NCI-H1417 treated with DMSO at 0.1 percent for 48 hours (cell line): ENCODE measurements at places on chromosomes 5 and 9.

GRCh38 chr9:128919402-128920089, 1.2 kb upstream of the PHYHD1 start:
- DNase-seq, result no peak

DNA sequence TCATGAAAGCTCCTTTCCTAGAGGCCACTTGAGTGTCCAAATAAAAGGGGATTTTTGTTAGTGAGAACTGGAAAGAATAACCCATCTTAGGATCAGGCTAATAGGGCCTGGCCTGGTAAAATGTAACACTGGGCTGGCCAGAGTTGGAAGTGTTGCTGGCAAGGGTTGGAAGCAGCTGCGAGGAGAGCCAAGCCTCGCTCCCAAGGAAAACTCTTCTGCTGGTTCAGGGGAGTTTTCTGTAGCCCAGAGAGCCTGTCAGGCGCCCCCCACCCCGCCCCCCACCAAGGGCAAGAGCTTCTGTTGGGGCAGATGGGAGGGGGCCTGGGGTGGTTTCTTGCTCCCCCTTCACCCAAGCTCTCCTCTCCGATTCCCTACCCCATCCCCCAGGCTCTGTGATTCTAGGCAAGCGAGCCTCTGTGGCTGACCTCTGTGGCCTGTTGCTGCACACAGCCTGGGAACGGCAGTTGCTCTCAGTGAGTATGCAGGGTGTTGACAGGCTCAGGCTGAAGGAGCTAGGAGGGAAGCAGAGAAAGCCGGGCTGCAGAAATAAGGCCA, 547.8 kb downstream of the CCDC171 start:
- DNase-seq, result no peak

GRCh38 chr5:169280286-169280685, 20.7 kb downstream of the SLIT3 start:
- no peak for DNase-seq

GRCh38 chr5:31832966-31833365, 194.0 kb downstream of the PDZD2 start:
- DNase-seq, result no peak

GRCh38 chr5:92023555-92023954, 640.4 kb upstream of the ARRDC3 start:
- no peak for DNase-seq

DNA sequence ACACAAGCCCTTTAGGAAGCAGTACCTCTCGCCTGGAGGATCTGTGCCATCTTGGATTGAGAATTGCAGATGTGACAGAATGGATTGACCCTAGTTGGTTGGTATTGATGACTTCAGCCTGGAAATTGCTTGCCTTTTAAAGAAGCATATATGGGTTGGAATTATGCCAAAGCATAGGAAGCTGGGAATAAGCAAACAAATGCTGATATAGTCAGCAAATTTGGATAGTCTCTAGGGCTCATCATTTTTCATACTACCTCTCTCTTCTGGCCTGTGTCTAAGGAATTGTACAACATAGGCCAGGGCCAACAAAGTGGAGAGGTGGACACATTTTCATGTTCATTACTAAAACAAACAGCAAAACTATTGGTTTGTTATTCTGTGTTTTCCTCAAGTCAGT, 13.2 kb downstream of the TRIM32 start:
- no peak for DNase-seq

GRCh38 chr5:40572391-40572790, 107.3 kb upstream of the PTGER4 start:
- DNase-seq, result no peak

GRCh38 chr5:169629847-169630548, 7.1 kb upstream of the DOCK2 start:
- DNase-seq, result no peak

- DNase-seq, result no peak
Measured at GRCh38 chr5:107331882-107332281, 338.9 kb downstream of the EFNA5 start.

DNA sequence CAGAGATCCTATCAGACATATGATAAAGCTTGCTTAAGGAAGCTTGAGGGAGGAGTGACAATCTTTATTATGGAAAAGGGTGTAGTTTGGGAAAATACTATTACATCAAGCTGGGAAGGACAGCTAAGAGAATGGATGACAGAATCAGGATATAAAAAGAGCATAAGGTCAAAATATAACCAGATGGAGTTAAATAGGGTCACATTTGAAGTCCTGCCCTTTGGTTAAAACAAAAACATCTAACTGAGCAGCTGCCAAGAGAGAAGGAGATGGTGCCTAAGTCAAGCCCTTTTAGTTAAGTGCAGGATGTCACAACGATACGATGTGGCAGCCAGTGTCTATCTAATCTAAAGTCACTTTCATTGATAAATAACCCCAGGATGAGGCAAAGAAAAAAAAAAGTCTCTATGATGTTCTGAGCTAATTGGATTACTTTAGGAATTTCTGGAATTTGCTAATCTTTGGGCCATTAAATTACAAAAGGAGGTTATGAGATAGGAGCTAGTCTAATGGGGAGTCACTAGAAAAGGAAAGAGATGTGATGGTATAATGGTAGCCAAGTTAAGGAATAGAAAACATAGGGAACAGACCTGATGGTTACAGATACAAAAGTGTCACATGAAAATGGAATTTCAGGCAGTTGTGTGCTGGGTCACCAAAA, 365.2 kb downstream of the PDE4D start:
- no peak for DNase-seq

- DNase-seq, result no peak
Measured at GRCh38 chr9:136105398-136106135, 10.5 kb upstream of the NACC2 start.

DNA sequence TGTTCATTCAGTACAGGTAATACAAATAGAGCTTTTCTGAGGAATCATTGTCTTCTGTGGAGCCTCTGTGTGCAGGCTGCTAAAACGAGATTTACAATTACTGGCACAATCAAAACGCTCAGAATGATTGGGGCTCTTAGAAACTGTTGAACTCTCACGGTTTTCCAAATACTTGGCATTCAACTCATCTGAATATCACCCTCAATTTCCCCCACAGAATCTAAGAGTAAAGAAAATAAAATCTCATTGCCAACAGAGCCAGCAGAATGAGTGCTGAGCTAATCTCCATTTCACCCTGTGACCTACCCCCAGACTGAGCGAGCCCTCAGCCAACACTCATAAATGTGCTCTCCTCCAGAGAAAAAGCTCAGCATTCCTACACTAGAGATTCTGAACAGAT, 35.3 kb upstream of the TMED7 start:
- DNase-seq, result no peak

- no peak for DNase-seq
Measured at GRCh38 chr9:101421653-101422065, 13.9 kb downstream of the ALDOB start.

DNA sequence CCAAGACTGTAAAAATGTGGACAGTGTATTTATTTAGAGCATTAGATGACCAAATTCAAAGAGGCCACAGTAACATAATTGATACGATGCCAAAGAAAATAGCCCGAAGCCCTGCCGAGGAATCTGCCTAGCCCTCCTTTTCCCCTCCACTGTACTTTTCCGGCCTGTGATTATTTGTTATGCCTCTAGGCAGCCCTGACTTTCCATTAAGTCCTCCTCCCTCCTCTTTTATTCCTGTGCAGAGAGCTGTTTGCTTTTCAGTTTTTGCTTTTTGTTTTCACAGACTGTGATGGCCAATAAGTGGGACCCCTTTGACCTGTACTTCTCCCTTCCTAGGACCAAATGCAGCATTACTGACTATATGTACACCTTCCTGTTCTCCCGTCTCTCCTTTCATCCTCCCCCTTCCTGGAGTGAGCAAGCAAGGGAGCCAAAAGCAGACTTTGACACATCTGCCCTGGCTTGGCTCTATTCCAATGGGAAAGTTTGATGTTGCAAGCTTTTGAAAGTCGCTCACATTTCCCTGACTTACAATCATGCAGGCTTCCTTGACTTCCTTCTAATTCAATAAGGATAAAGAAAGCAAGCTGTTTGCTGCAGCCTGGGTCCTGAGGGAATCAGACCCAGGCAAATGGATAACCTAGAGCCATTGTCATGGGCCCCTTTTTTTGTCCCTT, 76.1 kb downstream of the NREP start:
- DNase-seq, result no peak

GRCh38 chr5:31036411-31036810, 157.1 kb upstream of the CDH6 start:
- no peak for DNase-seq

- DNase-seq, result no peak
Measured at GRCh38 chr5:181005791-181006190, 17.1 kb downstream of the BTNL3 start.

- DNase-seq, result no peak
Measured at GRCh38 chr5:73214996-73215395, 42.0 kb downstream of the TMEM174 start.

GRCh38 chr5:113806250-113806649, 292.8 kb downstream of the YTHDC2 start:
- no peak for DNase-seq

DNA sequence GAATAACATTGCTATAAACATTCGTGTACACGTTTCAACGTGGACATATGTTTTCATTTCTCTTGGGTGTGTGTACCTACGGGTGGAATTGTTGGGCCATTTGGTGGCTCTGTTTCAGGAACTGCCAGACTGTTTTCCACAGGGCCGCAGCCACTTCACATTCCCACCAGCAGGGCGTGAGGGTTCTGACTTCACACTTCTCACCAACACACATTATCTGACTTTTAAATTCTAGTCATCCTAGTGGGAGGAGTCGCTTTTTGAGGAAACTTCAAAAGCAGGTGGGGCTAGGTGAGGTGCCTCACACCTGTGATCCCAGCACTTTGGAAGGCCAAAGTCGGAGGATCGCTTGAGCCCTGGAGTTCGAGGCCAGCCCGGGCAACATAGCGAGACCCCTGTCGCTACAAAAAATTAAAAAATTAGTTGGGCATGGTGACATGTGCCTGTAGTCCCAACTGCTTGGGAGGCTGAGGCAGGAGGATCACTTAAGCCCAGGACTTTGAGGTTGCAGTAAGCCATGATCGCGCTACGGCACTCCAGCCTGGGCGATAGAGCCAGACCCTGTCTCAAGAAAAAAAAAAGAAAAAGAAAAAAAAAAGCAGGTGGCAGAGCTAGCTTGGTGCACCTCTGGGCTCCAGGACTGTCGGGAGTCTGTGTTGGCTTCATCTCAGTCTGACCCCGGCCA, 28.5 kb downstream of the TSPAN17 start:
- no peak for DNase-seq

DNA sequence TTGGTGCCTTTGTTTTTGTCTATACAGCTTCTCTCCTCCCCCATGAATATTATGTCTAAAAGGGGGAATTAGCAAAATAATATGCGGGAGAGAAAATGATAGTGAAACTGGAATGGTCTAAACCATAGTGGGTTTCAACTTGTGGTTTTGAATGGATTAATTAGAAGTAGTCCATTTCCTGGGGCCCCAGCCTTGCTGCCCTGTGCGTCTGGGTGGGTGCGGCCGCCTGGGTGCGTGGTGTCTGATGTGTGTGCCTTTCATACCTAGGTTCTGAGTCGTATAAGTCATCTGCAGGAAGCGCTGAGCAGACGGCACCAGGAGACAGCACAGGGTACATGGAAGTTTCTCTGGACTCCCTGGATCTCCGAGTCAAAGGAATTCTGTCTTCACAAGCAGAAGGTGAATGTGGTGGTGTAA, 120.0 kb upstream of the CACNA1B start:
- DNase-seq, result no peak

DNA sequence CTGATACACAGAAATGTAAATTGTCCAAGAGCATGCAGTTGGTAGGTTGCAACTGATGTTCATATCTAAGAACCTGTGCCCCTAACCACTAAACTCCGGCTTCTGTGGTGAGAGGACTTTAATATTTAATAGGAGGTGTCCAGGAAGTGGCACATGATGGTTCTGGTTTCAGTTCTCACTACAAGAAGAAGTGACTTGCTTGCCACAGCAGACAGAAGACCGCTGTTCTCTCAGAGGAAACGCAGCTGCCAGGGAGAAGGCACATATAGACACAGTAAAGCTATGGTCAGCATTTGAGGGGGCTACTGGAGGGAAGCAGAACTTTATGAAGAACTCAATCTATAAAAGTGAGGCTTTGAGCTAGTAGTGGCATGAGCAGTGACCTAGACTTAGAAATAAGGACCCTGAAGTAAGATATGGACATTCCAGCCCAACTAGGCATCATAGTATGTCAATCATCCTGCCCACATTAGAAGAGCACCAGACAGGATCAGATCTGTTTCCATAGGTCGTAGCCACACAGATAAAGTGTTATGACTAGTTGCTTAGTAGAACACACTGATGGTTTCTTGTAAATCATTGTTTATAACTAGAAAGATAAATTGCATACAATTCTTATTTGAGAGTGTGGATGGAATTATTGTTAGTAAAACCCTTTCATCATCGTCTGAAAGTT, 36.4 kb upstream of the DAB2 start:
- DNase-seq, result no peak

DNA sequence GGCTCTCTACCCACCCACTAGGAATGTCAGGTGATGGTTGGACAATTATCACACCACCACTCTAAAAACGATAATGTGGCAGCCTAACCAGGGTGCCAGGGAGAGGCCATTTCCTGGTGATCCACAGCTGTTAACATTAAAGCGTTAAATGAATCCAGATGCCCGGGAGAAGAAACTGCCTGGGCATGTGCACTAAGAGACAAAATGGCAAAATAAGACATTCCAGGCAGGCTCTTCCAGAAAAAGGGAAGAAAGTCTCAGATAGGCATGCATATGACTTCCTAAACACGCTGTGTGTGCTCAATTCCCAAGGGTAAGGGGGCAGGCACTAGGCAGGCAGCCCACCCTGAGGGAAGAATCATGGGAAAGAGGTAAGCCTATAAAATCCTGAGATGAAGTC, 4.6 kb upstream of the TXN start:
- no peak for DNase-seq

DNA sequence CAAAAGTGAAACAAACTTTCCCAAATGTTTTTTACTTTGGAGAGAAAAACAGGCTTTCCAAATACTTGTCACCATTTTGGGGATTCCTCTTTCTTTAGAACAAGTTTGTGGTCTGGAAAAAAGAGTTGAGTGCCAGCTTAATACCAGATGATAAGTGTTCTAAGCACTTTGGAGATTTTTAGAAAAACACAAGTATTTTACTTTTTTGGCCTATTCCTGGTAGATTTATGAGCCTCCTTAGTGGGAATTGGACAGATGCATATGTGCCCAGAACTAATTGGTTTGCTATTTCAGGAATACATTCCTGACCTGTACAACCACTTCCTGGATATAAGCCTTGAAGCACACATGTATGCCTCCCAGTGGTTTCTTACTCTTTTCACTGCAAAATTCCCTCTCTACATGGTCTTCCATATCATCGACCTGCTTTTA, 40.5 kb downstream of the GPR21 start:
- no peak for DNase-seq

DNA sequence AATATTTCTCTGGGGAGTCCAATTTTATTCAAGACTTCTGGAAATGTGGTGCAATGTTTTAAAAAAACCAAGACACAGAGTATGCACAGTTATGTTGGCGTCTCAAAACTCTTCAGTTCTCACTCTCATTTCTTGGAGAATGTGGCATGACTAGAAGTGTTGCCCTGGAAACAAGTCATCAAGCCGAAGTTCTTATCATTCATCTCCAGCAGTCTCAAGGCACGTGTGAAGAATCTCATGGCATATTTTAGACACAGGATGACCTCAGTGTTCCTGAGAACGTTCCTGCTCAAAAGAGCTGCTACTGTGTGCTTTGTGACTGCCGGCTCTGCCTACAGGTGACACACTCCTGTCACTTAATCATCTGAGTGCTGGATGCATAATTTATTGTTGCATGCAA, 147.4 kb upstream of the IRX4 start:
- no peak for DNase-seq
